M059J (cell line): ENCODE measurements at places on chromosomes 1 and 21.

GRCh38 chr1:165495858-165496205 lies 48.0 kb upstream of the LRRC52 start:
- no peak for DNase-seq

GRCh38 chr1:4093856-4094565 lies 193.9 kb upstream of the C1orf174 start:
- DNase-seq = no peak

DNA sequence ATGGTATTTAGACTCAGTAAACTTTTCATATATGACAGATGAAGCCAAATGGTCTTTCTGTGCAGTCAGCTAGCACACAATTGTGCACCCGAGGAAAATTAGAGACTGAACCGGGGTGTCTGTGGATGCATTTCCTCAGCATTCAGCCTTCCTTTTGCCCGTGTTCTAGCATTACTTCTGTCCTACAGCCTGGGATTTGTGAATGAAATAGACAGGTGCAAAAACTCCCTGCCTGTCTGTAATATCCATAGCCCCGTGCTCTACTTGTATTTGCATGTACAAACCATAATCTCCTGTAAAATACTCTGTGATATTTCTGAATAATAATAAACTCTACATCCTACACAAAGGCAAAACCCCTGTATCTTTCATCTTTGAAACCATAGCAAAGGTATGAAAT lies 64.8 kb upstream of the LGALS8 start:
- DNase-seq = no peak

DNA sequence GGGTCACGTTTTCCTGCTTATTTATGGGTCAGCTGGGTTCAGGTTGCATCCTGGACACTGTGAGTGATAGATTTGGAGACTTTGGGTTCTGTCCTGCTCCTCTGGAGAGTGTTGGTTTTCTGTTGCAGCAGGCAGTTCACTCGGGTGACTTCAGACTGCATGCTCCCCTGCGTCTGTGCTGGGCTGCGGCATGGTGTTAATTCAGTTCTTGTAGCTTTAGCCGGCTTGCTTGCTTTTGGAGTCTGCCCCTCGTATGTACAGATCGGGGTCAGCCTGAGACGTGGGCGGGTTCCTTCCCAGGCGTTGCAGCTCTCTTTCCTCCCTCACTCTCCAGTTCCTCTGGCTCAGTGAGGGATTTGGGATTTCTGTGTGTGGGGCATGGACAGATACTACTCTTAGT lies 38.0 kb downstream of the PCNT start:
- no peak for DNase-seq

- no peak for DNase-seq
Measured at GRCh38 chr1:207799989-207800648, 48.3 kb downstream of the CD46 start.
